ENCODE measurements at places on chromosomes 2 and 18. TPM values are rescaled to one million over a fixed set of nuclear protein-coding genes. Genes with fewer than 3 reads are reported as not detected.

DNA sequence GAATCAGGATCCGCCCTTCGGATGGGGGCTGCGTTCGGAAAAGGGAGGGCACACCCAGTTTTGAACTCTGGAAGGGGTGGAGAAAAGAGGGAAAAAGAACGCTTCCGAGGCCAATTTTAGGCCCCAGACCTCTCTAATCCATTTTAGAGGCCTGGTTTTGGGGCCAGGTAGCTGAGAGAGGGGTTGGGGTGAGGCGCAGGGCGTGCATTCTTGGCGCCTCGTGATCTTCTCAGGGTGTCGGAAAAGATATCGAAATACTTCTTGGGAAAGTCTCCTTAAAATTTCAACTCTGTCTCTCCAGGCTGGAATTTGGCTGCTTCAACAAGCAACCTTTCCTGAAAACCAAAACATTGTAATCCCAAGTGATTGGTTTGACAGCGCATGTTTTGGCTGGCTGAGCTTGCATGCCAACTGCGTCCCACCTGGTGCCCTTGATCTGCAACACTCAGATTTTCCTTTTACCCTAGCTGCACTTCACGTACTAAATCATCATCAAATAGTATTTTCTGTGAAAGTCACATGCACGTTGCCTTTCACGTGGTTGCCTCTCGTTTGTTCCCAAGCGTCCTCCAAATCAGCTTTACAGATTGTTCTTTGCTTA lies 864 bp upstream of the XPO1 start:
- DNase-seq: no peak

WNT6 gene
- total RNA-seq: not detected

UGT1A10 gene
- not detected for total RNA-seq

SCN1A gene
- 8.6 TPM for total RNA-seq

SERPINB13 gene
- not detected for total RNA-seq

- DNase-seq: no peak
Observed at GRCh38 chr18:61244632-61245031, 88.6 kb upstream of the CDH20 start.

- no peak for DNase-seq
Observed at GRCh38 chr18:52160636-52161035, 179.4 kb upstream of the DCC start.

TPO gene
- not detected for total RNA-seq

- no peak for DNase-seq
Observed at GRCh38 chr18:68072744-68073143, 556.2 kb upstream of the DSEL start.

GRCh38 chr18:43420950-43421349 lies 143.7 kb upstream of the SYT4 start:
- DNase-seq: no peak

DNA sequence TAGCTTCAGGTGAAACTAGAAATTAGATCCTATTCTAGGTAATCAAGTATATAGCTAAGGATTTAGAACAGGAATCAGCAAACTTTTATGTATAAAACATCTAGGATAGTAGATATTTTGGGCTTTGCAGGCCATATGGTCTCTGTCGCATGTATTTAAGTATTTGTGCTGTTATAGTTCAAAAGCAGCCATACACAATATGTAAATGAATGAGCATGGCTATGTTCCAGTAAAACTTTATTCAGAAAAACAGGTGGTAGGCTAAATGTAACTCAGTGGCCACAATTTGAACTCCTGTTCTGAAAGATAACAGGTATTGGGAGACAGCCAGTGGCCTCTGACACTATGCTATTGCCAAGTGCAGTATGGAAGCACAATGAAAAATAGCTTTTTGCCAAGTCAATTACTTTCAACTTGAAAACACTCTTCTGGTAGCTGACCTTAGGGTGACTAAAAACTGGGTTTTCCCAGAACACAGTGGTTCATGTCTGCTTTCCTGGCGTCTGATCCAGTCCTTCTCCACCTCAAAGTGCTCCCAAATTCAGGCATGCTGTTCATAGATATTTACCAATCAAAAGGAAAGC lies 304.7 kb upstream of the SYT4 start:
- DNase-seq: no peak

AGXT gene
- not detected for total RNA-seq

DNA sequence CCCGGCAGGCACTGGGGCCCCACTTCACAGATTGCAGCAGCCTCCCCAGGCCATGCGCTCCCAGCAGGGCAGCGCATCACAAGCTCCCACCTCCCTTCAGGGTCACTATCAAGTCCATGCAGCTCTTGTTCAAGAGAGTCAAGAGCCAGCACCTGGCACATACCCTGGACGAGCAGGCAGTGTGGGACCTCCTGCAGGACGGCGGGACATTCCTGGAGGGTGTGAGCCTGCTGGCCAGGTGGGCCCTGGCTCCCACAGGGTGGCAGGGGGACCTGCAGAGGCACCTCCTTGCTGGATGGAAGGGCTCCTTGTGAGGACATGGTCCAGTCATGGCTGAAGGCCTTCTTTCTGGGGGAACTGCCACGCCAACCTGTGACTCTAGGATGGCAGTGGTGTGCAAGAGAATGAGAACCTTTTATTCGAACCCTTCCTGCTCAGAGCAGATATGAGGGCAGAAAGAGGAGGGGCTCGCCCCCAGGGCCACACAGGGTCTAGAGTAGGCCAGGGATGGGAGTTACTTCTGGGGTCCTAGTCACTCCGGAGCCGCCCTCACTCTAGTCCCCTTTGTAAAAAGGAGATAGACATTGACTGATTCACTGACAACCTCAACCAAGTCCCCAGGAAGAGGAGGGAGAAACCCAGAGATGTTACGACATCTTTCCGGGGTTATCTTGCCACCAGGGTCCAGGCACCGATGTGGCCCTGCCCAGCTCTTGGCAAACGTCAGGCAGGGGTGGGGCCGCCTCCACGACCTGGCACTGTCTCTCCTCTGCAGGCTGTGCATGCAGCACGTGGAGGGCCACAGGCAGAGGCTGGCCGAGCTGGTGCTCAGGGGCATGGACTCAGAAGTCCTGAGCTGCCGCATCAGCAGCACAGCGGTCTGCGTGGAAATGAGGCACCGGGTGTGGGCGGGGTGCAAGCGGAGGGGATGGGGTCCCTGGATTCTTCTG lies 31.3 kb downstream of the HJURP start:
- no peak for DNase-seq

DNA sequence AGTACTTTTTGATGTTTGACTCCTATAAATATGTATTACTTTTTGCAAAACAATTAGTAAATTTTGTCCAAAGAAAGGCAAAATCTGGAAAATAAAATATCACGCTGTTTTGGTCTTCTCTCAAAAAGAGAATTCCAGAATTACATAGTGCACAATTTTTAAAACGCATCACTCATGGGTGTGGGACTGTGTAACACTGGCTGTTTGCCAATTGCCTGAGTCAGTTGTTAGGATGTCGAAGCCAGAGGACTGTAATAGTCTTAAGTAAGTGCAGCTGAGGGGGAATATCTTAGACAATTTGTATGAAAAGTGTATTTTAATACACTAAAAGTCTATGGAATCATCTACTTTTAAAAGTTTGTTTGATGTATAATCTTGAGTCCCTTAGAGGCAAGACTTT lies 24.1 kb upstream of the EPHA4 start:
- no peak for DNase-seq

DNA sequence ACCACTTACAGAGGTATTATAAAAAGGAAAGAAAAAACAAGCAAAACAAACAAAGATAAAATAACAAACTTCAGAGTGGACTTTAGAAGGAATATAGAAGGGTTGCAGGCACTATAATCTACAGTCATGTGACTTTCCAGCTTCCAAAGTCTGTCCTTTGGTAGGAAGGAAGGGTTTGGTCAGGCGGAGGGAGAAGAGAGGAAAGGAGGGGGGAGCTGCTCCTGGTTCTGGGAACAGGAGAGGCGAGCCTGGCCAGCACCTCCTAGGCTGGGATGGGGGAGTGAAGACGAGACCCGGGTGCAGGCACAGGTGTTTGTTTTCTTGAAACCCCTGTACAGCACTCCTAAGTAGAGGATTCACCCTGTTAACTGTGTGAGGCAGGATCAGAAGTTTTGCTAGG lies 53.8 kb upstream of the GATA6 start:
- DNase-seq: no peak

DNA sequence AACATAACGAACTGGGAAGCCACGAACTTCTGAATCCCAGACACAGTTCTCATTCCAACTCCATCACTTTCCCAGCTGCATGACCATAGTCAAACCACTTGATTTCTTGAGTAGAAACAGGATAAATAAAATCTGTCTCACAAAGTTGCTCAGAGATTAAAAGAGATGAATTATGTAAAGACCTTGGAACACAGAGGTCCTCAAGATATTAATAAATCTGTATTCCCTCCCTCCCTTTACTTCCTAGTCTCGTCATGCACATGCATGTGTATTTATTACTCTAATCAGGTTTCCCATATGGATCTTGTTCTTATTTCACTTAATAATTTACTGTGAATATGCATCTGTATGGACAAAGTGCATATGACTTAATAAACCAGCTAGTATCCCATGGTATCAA lies 21.1 kb upstream of the CSRNP3 start:
- no peak for DNase-seq

SNTG2 gene
- 0.36 TPM for total RNA-seq

KIAA2012 gene
- 0.07 TPM for total RNA-seq

IL18R1 gene
- total RNA-seq: not detected

DNA sequence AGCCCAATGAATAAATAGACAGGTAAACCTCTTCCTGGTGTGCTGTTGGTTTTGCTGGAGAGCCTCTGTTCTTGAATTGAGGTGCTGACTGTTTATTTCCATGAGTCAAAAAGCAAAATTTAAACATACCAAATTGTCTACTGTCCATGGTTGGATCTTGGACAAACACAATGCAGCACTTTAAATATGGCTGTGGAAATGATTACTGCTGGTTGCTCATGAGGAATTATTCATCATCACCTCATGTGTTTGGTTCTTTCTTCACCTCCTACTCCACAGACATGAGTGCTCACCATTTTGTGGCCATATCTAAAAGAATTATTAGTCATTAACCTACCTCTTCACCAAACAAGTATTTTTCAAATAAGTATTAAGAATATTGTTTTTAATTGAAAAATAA lies 85.3 kb upstream of the GALNT5 start:
- no peak for DNase-seq

PDE11A gene
- 0.23 TPM for total RNA-seq

CENPA gene
- 34.5 TPM for total RNA-seq

GRCh38 chr2:17441790-17442189 lies 76.5 kb downstream of the RAD51AP2 start:
- no peak for DNase-seq

GRCh38 chr2:121167411-121167810 lies 117.6 kb downstream of the TFCP2L1 start:
- DNase-seq: no peak

DNA sequence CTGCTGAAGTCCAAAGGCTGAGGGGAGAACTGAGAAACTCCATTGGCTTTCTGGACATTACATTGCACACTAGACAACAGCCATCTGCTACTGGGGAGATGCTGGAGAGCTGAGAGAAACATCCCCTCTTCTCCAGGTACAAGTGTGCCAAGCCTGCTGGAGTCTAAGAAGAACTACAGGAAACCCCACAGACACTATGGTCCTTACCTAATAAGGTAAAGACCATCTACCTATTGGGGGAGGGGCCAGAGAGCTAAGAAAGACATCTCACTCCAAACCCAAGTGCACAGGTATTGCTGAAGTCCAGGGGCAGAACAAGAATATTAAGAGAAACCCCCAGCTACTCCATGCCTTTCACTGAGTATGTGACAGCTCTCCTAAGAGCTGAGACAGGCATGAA lies 338.7 kb upstream of the NCKAP5 start:
- no peak for DNase-seq

- DNase-seq: no peak
Observed at GRCh38 chr2:21050164-21050563, 6.3 kb upstream of the APOB start.

STPG4 gene
- total RNA-seq: 0.26 TPM

DNA sequence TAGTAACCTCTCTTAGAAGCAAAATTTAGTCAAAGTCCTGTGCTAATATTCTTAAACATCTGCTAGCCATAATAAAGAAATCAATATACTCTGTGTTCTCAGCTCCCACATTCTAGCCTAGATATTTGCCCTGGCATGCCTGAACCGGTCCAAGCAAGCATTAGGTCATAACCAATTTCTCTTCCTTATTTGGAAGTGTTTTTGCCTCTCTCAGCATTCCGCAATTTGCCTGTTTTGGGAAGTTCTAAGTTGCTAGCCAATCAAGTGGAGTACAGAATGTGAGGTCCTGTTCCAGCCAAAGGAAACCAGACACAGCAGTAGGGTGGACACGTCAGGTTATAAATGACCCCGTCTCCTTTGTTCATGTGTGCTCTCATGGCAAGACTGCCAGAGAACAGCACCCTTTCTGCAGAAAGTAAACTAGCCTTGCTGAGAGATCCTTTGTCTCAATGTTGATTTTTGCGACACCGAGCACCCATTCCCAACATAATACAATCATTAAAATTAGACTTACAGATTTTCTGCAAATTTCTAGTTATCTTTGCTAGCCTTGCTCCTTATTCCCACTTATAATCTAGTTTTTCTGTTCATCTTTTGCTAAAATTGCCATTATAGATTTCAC lies 13.0 kb upstream of the SULT1C4 start:
- DNase-seq: no peak

DNA sequence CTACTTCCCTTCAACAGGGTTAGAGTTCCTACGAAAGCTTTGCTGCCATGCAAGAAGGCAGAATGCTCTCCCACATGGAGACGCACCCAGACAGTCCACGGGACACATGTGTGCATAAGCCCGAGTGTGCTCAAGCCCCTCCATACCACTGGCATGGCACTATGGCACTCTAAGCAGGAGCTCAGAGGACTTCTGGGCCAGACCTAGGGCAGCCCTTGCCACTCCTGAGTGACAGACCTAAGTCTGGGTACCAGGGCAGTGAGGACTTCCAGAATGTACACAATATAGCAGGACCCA lies 11.4 kb upstream of the ARID5A start:
- DNase-seq: no peak

DSG4 gene
- total RNA-seq: not detected

WIPF1 gene
- total RNA-seq: 20.1 TPM

DNA sequence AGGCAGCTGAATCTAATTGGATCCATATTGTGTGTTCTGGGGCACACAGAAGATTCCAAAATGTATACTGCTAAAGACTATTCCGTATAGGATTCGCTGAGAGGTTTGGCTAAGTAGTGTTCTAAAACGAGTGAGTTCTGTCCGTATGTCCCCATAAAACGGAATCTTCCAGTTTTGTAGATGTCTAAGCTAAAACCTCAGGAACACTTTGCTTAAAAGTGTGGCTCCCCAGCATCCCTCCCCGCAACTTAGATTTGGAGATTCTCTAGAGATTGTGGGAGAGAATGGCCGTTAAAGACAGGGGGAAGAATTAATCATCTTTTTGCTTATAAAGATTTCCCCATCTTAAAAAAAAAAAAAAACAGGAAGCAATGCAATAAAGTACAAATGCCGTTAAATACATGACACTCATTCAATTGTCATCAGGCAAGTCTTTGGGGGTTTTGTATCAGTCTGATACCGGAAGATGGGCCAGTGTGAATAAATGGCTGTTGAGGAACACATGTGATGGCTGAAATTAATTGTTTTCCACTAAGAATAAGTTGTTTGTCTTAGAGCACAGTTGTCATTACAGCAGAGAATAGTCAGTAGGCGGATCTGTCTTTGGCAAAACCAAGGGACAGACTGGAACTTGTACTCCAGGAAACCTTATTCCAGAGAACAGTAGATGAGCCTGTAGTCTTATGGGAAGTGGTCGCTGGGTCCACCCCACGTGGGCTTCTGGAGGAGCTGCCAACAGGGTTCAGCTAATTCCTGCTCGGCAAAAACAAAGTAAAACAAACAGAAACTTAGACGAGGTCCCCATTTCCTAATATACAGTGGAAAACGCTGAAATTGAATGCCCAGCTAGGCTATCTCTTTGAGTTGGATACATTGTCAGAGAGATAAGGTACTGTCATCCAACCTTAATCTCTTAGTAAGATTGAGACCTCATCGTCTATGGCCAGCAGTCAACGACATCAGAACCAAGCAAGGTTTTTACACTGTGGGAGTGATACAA lies 1.7 kb downstream of the EMILIN2 start:
- no peak for DNase-seq

REG1A gene
- not detected for total RNA-seq
